ENCODE measurements at places on chromosomes 7 and 10. TPM values are rescaled to one million over a fixed set of nuclear protein-coding genes. Genes with fewer than 3 reads are reported as not detected.

DNA sequence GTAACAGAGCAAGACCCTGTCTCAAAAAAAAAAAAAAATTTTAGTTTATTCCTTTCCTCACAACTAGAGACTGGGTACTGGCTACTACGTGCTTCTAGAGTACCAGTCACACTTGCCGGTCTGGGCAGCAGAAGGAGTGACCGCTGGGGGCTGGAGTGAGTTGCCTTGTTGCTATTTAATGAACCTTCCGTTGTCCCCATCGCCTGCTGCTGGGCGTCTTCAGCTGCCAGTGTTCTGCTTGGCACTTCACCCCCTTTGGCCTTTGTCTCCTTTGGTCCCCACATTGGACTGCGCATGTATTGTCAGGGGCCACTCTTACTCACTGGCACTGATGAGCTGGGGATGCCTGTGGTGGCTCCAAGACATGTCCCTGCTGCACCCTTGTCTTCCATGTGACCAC, 110.6 kb downstream of the CLEC2L start:
- no peak for DNase-seq

Gene C10orf67
- total RNA-seq, result 1.2 TPM

Gene FBXL13
- total RNA-seq, result 3.4 TPM

Gene CPXM2
- total RNA-seq, result 6.3 TPM

GRCh38 chr10:71128311-71128980, 83.9 kb upstream of the UNC5B start:
- no peak for DNase-seq

DNA sequence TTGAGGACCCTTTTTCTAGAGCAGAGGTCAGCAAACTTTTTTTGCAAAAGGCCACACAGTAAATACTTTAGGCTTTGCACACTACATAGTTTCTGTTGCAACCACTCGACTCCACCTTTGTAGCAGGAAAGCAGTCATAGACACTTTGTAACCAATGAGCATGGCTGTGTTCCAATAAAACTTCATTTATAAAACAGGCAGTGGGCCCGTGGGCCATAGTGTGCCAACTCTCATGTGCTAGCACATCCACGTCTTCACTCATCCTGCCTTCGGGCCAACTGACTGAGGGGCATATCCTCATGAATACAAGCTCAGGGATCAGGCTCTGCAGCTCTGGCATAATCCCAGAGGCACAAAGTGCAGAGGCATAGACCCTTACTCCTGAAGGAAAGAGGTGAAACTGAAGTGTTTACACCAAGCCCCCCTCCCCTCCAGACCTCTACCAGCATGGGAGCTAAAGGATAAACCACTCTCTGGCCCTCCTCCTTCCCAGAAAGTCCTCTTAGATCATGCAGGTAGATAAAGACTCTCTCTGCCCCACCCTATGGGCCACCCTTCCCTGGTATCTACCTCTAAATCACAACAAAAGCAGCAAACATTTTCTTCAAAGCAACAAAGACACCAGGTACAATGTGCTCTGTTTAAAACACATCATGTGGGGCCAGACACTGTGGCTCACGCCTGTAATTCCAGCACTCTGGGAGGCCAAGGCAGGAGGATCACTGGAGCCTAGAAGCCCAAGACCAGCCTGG, 71.0 kb downstream of the DLG5 start:
- DNase-seq, result no peak

Gene NUP205
- 40.2 TPM for total RNA-seq

All from lower lobe of right lung (tissue), 2 donors.